NCI-H2081 (cell line): ENCODE measurements at places on chromosomes 1 and 21.

GRCh38 chr1:102586022-102586421 lies 522.3 kb downstream of the COL11A1 start:
- DNase-seq: no peak

- no peak for DNase-seq
Observed at GRCh38 chr1:20612221-20612746, 21.0 kb upstream of the PINK1 start.

DNA sequence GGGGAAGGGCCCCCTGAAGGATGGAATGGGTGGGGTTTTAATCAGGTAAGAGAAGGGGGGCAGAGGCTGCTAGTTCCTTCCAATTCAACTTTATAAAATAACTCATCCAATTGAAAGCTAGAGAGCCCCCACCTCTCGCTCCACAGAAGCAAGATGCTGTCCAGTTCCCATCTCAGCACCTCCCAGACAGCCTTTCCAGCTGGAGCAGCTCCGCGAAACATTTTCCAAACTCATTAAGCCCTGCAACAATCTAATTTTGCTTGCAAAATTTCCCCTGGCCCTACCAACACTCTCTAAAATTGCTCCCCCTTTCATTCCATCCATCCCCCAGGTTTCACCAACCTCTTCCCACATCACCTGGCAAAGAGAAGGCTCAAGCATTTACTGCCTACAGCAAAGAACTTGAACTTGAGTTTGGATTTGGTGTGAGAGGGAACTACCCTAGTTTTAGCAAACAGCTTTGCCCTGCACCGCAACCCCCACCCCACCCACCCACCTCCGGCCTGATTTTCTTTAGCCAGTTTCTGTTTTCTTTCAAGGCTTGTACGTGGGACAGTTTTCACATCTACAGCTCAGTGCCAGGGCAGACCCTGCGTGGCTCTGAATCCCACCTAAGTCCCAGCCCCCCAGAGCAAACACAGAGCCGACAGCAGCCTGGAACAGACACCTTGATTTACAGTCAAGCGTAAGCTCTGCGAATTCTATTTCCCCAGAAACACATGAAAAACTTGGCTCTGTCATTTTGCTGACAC lies 46.7 kb downstream of the SYF2 start:
- DNase-seq: no peak

- DNase-seq: no peak
Observed at GRCh38 chr1:21610027-21610426, 59.1 kb downstream of the RAP1GAP start.

DNA sequence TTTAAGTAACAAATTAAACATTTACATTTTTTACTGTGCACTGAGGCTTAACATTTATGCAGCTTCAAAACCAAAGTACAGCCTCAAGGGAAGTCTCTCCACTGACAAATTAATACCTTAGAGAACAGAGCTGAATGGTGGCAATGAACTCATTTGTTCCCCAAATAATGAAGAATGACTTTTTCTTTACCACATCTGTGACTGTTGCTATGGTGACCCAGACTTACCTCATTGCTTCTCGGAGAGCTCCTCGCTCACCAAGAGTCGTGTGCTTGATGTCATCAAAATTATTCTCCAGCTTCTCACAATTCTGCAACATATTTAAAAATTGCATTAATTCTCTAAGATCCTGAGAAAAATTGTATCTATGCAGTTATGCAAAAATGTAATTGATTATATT lies 92.9 kb downstream of the DPYD start:
- peak; percentile 53 for DNase-seq

GRCh38 chr1:3066826-3067225 lies 2.2 kb upstream of the PRDM16 start:
- no peak for DNase-seq
